ENCODE measurements at places on chromosomes 6 and 20.

- no peak for DNase-seq
These were observed 36.4 kb downstream of the HLA-DPB1 start for GRCh38 chr6:33112148-33112547.

GRCh38 chr20:13119583-13119982 lies 101.5 kb upstream of the ISM1 start:
- peak; percentile 4 for DNase-seq

- no peak for DNase-seq
These were observed 123.5 kb downstream of the RNF144B start for GRCh38 chr6:18510644-18511033.

DNA sequence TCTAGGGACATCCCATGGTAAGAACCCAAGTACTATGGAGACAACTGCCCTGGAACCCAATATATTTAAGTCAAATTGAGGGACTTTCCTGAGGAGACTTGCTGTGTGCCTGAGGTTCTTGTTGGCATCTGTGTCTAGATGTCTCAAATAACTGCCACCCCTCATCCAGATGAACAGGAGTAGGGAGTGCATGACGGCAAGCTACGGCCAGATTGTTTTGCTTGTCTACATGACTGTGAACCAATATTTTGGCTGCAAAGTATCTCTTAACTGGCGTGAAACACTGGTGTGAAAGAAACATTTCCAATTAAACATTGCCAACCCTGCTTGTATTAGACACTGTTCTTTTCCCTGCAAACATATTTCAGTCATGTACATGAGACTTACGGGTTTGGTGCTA lies 52.4 kb upstream of the SIM1 start:
- no peak for DNase-seq

DNA sequence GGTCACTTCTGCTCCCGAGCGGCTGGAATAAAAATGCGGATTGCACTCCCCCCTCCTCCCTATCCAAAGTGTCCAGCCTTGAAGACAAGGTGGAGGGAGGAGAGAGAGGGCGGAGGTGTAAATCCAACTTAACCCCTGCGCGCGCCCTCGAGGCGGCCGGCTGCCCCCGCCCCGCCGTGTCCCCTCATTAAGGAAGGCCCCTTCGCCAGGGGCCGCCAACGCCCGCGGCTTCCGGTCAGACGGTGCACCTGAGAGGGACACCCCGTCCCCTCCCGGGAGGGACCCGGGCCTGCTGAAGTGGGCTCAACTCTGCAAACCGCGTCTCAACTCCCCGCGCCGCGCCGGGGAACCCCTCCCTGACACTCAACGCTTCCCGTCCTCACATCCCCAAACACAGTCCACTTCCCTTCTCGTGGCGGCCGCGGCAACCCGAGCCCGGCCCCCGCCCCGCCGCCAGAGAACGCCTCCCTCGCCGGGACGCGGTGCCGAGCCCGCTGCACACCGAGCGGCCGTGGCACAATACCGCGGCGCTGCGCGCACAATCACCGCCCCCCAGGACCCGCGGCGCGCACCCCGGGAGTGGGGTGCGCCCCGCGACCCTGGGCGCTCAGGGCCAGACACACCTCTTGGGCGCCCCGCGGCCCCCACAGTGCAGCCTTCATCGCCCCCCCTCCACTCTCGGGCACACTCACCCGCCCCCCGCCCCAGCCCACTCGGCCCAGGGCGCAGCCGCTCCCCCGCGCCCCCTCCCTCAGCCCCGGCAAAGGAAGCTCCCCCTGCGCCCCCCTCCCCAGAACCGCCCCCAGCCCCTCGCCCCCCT lies 102.5 kb downstream of the NOL4L start:
- peak; percentile 9 for DNase-seq

- DNase-seq, result no peak
These were observed 29.7 kb downstream of the MAP7 start for GRCh38 chr6:136520517-136520916.

DNA sequence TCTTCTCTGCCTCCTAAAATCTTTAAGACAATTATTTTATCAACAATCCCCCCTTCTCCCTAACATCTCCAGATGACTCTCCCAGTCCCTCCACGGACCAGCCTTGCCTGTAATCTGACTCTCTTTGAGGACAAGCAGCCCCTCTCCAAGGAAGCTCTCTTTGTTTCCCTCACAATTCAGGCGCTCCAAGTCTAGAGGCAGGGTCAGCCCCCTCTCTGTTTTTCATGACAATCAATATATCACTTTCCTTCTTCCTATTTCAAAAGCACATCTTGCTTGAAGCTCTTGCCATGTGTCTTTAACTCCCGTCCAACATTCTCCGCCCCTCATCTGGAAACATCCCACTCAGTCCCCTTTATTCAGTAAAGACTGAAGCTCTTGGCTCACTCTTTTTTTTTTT lies 393.4 kb upstream of the SULF2 start:
- no peak for DNase-seq

DNA sequence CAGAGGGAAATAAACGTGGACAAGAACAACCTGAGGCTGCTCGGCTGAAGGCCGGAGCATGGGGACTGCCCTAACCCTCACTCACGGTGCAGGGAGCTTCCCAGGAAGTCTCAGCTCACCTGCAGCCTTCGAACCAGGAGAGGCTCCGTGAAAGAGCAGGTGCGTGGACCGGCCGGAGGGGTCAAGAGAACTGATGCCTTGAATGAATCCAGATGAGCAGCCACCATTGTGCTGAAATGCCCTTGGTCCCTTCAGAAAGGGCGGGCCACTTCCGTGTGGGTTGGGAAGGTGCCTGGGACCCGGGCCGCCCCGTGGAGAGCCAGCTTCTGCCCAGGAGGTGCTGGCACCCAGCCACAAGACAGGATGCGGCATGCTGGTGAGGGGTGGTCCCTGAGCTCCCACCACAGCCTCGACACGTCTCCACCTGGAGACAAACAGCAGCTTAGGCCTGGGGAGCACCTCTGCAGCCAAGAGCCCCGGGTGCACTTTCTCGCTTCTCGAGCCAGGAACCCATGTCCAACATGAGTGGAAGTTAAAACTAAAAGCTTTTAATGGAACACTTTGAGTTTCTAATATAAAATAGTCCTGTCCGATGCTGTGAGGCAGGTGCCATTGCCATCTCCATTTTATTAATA lies 83.5 kb downstream of the TTLL2 start:
- DNase-seq, result no peak

DNA sequence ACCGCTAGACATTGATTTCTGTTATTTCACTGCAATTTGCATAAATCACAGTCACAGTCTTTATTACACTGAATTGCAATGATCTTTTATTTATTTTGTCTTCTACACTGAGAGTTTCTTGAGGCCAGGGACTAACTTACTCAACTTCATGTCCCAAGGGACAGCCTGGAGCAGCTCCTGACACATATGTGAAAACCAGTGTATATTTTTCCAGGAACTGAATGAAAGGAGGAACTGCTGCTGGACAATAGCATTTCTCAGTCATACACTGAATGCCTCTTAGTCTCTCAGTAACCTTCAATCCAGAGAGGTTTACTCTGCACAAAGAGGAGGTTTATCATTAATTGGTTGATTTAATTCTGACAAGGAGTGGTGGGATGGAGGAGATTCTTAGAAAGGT lies 5.9 kb downstream of the F13A1 start:
- DNase-seq, result no peak

DNA sequence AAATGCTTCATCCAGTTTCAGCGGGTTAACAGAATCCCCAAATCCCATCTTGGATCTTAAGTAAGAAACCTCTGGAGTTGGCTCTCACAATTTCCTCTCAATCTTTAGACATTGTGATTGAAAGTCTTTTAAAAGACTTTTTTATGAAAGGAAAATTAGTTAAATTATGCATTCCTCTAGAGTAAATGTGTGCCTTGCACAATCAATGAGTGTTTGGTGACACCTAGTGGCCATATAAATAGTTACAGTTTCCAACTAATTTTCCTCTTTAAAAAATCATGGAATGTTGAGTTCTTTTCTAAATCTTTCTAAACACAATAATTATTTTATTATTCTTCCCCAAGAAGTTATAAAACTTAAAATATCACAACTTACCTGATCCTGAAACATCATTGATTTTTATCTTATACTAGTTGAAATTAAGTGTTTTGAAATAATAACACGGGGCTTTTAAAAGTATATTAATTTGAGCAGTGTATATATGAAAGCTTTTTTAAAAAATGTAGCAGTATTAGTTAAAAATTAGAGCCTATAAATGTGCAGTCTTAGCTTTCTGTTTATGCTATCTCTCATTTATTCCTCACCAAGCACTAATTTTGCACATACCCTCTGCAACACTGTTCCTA lies 66.4 kb downstream of the PKHD1 start:
- DNase-seq, result no peak

DNA sequence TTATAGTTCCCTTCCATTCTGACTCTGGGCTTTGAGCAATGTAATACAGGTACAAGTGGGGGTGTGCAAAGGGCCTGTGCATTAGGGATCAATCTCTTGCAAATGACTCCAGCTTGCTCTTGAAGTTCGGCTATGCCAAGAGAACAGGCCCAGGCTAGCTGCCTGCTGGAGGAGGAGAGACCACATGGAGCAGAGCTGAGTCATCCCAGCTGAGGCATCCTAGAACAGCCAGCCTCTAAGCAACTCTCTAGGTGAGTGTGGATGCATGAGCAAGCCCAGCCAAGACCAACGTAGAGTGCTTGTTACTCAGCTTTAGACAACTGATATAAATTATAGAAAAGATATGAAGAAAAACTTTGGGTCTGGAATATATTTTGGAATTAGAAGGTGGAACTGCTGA lies 47.6 kb upstream of the RBM24 start:
- DNase-seq, result no peak

DNA sequence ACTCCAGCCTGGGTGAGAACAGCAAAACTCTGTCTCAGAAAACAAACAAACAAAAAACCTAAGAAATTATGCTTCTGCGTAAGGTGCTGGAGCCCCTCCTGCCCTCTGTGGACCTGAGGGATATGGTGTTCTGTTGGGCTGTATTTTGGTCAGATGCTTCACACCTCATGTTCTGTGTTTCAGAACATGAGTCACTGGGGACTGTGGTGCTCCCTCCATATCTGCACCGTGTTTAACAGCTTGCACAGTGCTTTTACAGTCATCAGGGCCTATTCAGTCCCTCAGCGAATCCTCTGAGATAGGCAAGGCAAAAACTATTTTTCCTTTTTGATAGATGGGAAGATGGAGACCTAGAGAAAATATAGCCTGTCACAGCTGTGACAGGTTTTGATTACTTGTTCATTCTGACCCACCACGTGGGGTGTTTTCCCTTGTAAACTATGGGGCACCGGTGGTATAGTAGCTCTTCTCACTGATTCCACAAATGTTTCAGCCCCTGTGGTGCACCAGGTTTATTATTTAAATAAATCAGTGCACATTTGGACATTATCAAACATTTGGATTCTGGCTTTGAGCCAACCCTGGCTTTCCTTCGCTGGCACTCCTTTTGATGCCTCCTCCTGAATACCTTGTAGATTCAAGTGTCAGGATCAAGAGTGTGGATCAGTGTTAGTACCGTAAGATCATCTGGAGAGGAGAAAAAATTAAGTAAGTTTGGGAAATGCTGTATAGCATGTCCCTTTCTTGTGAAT lies 9.6 kb downstream of the TTPAL start:
- no peak for DNase-seq

- no peak for DNase-seq
These were observed 22.3 kb downstream of the LAMA5 start for GRCh38 chr20:62344782-62345181.

GRCh38 chr6:5435449-5435848 lies 174.1 kb downstream of the FARS2 start:
- DNase-seq, result no peak

GRCh38 chr20:52518735-52519134 lies 327.2 kb upstream of the ZFP64 start:
- no peak for DNase-seq

GRCh38 chr6:157184202-157185015 lies 138.9 kb downstream of the TMEM242 start:
- DNase-seq, result peak; percentile 47

DNA sequence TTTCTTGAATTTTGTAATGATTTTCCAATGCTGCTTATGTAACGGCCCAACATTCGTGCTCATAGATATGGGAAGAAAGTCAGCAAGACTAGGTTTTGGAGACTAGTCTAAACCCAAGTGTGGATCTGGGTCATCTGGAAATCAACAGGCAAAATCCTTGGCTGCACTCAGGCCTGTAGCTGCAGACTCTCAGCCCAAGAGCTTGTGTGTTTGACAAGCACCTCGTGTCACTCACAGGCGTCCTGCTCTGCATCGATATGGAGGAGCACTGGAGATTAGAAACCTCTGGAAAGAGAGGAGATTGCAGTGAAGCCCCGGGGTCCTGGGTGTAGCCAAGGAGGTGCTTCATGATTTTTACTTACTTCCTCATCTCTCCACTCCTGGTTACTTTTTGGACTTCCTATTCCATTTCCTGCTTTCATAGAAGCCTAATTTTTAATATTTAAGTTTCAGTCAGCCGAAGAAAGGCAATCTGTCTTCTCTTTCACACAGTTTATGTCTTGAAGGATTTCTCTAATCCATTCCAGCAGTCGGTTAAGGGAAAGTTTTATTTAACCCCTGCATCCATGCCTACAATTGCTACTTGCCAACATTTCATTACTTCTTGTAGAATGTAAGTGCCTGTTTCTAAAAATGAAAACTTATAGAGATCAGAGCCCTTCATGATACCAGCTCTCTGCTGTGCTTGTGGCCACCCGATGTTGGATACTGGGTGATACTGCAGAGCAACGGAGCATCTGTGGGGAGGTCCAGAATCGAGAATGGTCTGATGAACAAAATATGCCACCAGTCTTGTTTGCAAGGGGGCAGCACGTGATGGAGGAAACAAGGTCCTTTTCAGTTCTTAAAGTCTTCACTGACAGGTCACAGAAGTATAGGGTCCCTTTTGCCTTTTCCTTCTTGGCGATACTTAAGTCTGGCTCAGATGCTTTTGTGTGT lies 296.3 kb downstream of the QKI start:
- DNase-seq, result no peak

DNA sequence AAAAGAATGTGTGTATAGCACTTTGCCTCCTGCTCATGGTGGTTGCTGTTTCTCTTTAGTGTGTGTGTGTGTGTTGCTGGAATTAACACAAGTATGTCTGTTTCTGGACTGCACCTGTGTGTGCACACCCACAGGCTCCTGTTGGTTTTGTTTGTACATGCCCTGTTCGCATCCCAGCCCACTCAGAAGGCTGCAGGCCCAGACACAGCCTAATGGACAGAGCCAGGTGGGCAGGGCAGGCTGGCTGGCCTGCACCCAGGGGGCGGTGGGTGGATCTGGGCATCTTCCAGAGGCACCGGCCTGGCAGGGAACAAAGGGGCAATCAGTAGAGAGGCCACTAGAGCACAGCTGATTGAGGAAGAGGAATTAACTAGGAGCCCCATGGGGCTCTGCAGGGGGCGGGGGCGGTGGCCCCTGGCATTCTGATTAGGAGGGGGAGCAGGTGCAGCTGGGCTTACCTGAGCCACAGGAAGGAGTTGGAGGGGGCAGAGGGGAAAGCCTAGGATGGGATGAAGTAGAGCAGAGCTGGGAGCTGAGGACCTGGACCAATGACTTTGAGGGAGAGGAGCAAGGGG lies 21.9 kb downstream of the CD40 start:
- no peak for DNase-seq

GRCh38 chr6:165939601-165940290 lies 227.9 kb downstream of the TBXT start:
- DNase-seq, result no peak

DNA sequence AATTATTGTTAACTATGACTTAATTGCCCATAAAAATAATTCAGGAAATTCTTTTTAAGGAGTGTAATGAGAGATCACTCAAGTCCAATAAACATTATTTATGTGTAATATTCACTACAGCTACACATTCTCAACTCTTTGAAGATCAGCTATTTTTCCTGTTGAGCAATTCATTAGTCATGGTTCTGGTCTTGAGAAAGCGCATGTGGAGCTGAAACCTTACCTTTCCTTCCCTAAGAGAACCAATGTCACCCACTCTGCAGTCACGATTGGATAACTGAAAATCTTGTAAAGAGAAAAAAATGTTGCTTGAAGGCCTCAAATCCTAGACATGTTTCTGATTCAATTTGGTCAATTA lies 736.9 kb upstream of the MARCKS start:
- DNase-seq, result no peak
